ENCODE measurements at places on chromosomes 6 and 20.

DNA sequence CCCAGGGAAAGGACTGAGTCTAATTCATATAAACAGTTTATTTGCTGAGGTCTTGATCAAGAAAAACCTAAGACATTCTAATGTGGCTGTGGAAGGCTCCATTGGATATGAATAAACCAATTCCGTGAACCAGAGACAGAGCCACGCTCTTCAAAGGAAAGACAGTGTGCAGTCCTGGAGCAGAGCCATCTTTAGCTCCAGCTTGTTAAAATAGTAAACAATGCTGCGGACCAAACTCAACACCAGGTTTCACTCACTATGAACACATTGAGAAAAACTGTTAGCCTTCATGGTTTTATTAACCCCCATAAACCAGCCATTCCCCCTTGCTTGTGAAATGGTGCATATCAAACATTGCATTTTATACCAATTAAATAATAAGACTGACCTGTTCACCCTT lies 61.9 kb downstream of the COL9A1 start:
- DNase-seq: no peak

GRCh38 chr6:71886184-71887005 lies at the start of gene RIMS1:
TSS of gene RIMS1 (plus strand) at chr6:71886550. CDS start at chr6:71887024, 474 bp downstream.
- DNase-seq: peak; percentile 34

DNA sequence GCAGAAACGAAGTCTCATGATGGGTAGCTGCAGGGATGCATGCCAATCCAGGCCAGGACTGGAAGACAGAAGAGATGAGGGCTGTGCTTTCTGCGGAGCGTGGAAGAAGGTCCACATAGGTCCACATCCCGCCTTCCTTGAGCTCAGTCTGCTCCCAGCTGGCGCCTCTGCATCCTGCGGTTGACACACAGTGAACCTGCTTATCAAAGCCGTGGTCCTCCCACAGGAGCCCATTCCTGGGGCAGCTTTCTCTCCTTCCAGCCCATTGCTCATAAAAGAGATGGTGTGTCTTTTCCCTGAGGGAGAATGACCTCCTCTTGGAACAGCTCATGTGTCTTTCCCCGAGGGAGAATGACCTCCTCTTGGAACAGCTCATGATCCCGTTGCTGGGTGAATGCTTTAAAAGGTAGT lies 225.4 kb downstream of the CDH4 start:
- DNase-seq: no peak

GRCh38 chr20:15187612-15188011 lies 850.2 kb upstream of the FLRT3 start:
- DNase-seq: no peak

GRCh38 chr20:17442588-17442987 lies 88.6 kb downstream of the BFSP1 start:
- no peak for DNase-seq

- no peak for DNase-seq
Measured at GRCh38 chr6:139757784-139758183, 383.3 kb upstream of the CITED2 start.

DNA sequence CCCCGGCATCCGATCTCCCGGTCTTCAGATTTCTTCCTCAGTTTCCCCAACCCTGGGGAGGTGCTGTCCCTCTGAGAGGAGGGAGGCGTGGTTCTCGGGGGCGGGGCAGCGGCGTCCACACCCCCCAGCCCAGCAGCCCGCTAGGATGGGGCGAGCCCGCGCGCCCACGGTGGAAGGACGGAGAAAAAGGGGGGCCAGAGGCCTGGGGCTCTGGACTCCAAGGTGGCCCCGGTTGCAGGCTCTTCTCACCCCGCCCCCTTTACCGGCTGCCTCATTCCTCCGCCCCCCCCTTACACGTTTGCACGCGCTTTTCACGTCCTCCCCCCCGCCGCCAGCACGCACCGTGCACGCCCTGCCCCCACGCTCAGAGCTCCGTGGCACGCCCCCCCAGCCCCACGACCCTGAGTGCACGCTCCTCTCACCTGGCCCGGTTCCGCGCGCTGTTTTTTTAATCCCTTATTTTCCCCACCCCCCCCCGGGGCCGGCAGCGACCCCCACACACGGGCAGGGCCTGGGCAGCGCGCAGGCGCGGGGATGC lies 402 bp downstream of the ZBTB12 start:
- peak; percentile 75 for DNase-seq

DNA sequence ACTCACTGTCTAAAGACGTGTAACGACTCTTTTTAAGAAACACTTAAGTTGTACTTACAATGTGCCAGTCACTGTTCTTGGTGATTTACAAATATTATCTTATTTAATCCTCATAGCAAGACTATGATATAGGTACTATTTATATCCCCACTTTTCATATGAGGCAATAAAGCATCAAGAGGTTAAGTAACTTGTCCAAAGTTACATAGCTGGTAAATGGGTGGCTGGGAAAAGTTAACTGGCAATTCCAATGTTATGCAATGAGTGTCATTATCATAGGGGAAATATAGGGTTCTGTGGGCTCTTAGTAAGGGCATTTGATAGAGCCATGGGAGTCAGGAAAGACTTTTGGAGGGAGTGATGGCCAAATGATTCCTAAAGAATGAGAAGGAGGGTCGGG lies 21.4 kb upstream of the RIPOR2 start:
- no peak for DNase-seq

DNA sequence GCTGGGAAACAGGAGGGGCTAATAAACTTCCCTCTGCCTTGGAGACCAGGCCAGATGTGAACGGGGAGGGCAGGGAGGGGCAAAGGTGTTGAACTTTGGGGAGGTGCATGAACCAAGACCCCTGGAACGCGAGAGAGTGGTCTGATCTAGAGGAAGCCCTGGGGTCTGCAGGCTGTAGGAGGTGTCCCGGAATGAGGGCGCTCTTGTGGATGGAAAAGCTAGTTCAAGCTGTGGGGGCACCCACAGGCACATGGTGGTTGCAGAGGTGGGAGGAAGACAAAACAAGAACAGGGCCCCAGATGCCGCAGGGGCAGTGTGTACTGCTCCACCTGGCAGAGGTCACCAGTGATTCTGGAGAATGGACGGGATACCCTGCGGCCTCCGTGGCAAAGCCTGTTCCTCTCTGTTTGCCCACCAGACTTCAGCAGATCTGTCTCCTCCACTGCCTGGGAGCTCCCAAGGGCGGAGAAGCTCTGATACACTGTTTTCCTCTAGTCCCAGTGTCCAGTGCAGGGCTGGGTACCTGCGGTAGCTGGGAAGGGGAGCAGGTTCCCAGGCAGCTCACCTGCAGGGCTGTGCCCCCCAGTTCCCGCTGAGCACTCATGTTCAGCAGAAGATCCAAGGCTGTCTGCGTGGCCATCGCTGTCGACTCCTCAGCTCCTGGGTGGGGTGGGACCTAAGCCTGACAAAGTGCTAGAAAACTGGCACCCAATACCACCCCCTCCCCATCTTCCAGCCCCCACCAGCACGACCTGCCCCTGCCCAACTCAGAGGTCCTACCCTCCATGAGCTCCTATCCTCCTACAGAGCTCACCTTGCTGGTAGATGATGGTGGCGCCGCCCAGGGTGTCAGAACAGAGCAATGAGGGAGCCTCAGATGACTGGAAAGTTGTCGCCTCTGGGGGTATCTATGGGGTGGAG lies 14.7 kb downstream of the ZNF335 start:
- DNase-seq: peak; percentile 7

DNA sequence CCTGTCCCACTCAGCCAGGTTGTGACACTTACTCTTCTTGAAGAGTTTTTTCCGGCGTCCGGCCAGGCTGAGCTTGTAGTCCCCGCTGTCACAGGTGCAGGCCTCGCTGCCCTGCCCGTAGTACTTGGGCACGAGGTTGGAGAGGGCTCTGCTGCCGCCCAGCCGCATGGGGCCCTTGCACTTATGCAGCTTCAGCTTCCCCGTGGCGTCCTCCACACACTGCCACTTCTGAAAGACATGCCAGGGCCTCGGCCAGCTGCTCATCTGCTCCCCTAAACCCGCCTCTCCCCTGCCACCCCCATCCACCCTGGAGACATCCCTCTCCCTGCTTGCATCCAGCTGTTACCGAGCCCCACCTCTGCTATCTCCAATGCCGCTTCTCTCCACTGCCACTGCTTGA lies 113.1 kb downstream of the SULF2 start:
- DNase-seq: no peak

DNA sequence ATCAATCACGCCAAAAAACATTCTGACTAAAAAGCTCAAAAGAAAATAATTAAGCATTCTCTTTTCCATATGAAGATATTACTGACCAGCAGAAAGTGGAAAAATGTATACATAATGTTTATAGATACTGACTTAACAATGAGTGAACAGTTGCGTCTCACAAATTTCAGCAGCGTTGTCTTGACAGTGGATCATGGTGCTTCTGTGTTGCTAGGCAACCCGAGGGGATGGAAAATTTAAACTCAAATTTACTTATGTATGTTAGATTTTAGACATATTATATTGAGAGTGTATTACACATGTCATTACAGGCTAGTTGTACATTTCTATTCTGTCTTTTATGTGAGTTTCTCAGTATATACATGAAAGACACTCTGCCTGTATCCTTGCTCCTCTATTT lies 110.2 kb downstream of the LAMA2 start:
- DNase-seq: no peak

DNA sequence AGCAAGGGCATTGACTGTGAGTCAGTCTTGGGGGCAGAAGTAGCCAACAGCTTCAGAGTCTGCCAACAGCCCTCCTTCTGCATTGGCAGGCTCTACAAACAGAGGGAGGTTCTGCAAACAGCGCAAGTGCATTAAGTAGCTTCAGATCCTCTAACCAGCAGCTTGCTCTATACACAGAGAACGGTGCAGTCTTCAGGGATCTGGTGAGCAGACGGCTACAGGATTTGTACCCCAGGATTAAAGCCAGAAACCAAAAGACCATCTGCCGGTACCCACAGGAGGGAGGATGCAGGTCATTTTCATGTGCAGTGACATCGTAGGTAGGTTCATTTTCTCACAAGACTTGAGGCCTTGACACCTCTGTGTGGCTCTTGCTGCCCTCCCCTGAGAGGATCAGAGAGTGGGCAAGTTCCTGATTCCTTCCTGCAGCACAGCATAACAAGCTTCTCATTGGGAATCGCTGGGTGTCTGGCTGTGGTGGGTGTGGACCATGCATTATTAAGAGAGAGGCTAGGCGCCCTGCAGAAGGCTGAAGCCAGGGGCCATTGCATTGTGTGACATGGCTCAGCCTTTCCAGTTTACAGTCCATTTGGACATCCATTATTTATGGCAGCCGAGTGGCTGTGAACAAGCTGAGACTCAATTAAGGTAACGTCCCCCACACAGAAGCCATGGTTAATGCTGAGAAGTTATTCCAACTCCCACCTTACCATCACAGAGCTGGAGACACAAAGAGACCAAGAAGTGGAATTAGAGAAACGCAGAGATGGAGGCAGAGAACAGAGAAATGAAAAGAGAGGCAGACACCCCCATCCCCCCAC lies 250.0 kb downstream of the LRFN2 start:
- DNase-seq: no peak

DNA sequence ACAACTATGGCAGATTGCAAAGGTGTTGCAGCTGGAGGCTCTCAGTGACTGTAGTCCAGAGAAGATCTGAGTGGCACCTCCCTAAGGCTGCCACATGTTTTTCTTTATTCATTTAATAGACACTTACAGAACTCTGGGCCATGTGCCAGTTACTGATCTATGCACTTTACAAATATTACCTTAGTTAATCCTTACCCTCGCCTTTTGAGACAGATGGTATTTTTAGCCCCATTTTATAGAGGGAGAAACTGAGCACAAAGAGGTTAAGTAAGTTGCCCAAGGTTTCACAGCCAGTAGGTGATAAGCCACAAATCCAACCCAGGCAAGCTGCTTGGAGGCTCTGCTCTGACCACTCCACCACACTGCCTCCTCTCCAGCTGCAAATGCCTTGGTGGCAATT lies 6.5 kb upstream of the SCRT2 start:
- no peak for DNase-seq

DNA sequence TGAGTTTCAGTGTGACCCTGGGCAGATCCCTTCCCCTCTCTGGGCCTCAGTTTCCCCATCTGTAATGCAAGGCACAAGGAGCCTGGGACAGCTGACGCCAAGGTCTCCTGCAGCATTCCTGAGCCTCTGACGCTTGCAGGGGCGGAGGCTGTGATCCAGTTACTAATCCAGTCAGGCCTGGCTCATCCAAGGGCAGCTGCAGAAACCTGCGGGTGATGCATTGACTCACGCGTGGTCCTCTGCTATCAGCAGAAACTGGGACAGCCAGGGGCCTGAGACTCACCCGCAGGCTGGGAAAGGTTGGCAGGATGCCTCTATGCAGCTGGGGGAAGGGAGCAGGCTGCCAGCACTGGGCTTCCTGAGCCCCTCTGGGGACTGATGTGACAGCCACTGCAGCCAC lies 65.0 kb upstream of the SIRPA start:
- peak; percentile 50 for DNase-seq

DNA sequence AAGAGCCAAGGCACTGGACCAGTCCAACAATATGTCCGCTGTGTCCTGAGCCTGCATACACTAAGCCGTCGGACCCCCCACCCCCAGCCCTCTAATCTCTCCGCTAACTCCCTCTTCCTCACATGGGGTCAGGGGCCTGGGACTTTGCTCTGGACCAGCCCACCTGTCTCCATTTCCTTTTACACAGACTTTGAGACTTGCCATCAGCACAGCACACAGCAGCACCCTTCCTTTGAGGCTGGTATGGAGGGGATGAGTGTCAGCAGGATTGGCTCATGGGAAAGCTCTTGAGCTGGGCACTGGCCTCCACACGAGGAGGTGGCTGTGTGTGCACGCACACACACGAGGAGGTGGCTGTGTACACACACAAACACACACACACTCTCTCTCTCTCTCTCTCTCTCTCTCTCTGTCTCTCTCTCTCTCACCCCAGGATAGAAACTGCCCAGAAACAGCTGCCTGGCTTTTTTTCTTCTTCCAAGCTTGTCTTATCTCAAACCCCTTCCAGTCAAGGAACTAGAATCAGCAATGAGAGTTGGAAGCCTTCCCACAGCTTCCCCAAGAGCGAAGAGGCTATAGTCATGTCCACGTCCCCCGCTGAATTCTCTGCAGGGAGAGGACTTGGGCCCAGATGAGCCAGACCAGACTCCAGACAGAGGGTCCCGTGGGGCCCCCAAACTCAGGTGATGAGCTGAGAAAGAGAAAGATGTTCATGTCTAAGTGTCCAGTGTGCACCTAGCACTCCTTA lies 18.6 kb downstream of the SLC9A8 start:
- DNase-seq: no peak

GRCh38 chr6:166285233-166285632 lies 23.0 kb downstream of the PRR18 start:
- no peak for DNase-seq

DNA sequence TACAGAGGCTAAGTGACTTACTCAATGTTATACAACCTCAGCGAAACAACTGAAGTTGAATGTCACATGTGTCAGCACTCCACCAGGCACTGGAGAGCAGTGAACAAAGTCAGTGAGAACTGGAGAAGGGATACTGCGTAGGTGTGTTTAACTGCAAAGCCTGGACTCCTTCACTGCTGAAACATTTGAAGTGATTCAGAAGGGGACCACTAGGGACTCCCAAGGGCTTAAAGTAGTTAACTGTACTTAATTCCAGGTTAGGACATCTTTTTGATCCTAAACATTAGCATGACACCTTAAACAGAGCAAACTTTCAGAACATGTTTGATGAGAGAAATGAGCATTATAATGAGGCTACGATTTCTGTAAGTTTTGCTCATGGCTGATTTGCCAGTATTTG lies 45.0 kb upstream of the ZBTB24 start:
- no peak for DNase-seq
